ENCODE measurements at places on chromosomes 5 and 9. TPM values are rescaled to one million over a fixed set of nuclear protein-coding genes. Genes with fewer than 3 reads are reported as not detected.

- H3K4me1 ChIP-seq, result no peaks in the 10 kb centered on the region
- DNase-seq, result no peak
- no peaks in the 10 kb centered on the region for H3K36me3 ChIP-seq
Observed at GRCh38 chr5:102249381-102249780, 46.7 kb downstream of the SLCO4C1 start.

Gene CBY3
- not detected for total RNA-seq

GRCh38 chr9:76316069-76316468, 78.2 kb downstream of the RFK start:
- no peak overlapping the region for H3K27ac ChIP-seq
- DNase-seq, result no peak
- H3K27me3 ChIP-seq, result no peaks in the 10 kb centered on the region

DNA sequence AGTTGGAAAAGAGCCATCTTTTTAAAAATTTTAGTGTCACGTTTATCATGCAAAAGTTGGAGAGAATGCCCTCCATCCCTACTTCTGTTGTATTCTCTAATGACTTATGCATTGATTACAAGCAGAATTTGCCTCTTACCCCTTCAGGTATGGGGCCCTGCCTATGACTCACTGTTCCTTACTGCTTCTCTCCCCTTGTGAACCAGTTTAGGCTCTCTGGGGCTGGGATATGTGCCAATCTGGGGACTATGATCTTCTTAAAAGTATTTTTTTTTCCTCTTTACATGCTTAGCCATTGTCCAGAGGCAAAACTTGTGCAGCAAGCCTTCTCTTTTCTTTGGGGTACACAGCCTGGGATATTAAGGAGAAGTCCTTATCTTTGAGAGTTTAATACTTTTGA, 37.4 kb downstream of the CAMK4 start:
- no peak overlapping the region for H3K4me3 ChIP-seq
- DNase-seq, result no peak
- no peak overlapping the region for H3K27ac ChIP-seq

GRCh38 chr5:108729242-108729615, 18.5 kb upstream of the FER start:
- H3K4me1 ChIP-seq, result no peaks in the 10 kb centered on the region
- no peaks in the 10 kb centered on the region for H3K36me3 ChIP-seq
- DNase-seq, result no peak
- peak overlapping the region; percentile 61 for H3K4me3 ChIP-seq
- no peaks in the 10 kb centered on the region for H3K27me3 ChIP-seq
- H3K27ac ChIP-seq, result peak overlapping the region; percentile 93

- H3K4me3 ChIP-seq, result peak overlapping the region; percentile 90
- peak overlapping the region; percentile 97 for H3K27ac ChIP-seq
- no peaks in the 10 kb centered on the region for H3K36me3 ChIP-seq
- peak; percentile 61 for DNase-seq
- H3K4me1 ChIP-seq, result no peaks in the 10 kb centered on the region
Observed at GRCh38 chr9:5626727-5627634, 1.9 kb upstream of the RIC1 start.

Gene GDA
- 1.0 TPM for total RNA-seq

DNA sequence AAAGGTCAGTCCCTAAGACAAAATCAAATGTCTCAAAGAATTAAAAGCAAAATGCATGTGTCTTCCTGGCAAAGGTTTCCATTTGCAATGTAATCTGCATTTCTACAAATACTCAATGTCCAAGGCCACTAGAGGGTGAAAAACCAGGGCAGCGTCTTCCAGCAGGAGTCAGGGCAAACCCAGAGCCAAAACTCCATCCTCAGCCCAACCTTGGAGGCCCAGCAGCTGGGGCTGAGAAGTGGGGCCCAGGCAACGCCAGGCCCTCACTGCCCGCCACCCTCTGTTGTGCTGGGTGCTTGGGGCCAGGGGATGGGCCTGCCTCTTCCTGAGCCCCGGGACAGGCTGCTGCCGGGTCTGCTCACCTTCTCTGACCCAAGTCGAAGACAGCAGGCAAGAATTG, 200.1 kb downstream of the PAX5 start:
- H3K4me1 ChIP-seq, result no peaks in the 10 kb centered on the region
- no peak overlapping the region for H3K27ac ChIP-seq
- no peak overlapping the region for H3K4me3 ChIP-seq
- DNase-seq, result no peak
- no peaks in the 10 kb centered on the region for H3K36me3 ChIP-seq

GRCh38 chr9:87181670-87182069, 234.4 kb upstream of the GAS1 start:
- no peak for DNase-seq
- no peak overlapping the region for H3K4me3 ChIP-seq
- H3K36me3 ChIP-seq, result no peaks in the 10 kb centered on the region

DNA sequence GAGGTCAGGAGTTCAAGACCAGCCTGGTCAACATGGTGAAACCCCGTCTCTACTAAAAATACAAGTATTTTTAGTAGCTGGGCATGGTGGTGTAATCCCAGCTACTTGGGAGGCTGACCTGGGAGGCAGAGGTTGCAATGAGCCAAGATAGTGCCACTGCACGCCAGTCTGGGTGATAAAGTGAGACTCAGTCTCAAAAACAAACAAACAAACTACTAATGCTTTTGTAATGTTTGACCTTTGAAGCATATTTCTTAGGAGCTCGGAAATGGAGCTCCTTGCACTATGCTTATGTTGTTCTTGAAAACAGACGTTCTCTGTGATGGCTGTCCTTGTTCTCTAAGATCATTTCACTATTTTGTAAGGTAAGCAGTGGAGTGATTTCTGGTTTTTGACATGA, 6.0 kb downstream of the F2RL2 start:
- no peak for DNase-seq
- H3K36me3 ChIP-seq, result no peaks in the 10 kb centered on the region
- no peaks in the 10 kb centered on the region for H3K27me3 ChIP-seq
- no peaks in the 10 kb centered on the region for H3K4me1 ChIP-seq
- no peak overlapping the region for H3K4me3 ChIP-seq

DNA sequence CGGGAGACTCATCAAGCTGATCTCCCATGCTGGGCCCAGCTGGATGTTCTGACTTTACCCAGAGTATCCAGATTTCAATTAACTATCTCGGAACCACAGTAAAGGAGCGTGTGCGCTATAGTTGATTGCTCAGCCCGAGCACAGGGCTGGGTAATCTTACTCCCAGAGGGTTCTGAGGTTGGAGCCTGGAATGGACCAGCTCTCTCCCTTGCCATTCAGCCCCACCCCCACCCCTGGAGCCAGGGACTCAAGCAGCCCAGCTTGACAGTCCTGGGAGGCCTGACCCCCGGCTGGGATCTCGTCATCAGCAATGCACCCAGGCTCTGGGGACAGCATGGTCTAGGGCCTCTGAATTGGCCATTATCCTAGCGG, 23.7 kb upstream of the PTGES start:
- H3K4me1 ChIP-seq, result peaks cover 25% of the 10 kb centered on the region
- no peaks in the 10 kb centered on the region for H3K27me3 ChIP-seq
- peak overlapping the region; percentile 81 for H3K27ac ChIP-seq
- DNase-seq, result no peak
- H3K4me3 ChIP-seq, result peak overlapping the region; percentile 29

DNA sequence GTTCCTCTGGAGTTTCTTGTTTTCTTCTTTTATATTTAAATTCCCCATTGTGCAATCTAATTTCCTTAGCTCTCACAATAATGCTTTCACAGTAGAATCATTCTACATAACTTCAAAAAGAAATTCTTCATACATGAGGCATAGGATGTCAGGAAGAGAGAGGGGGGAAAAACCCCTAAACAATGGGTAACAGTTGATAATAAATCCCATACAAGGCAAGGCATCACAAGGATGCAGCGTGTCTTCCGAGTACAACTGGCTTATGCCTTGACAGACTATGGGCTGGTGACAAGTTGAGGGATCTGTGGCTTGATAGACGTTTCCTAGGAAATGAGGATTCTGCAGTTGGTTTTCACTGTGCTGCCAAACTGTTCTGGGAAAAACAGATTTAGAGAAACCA, 247.4 kb downstream of the ARL15 start:
- H3K4me1 ChIP-seq, result no peaks in the 10 kb centered on the region
- H3K27me3 ChIP-seq, result no peaks in the 10 kb centered on the region
- peak overlapping the region; percentile 40 for H3K27ac ChIP-seq
- H3K36me3 ChIP-seq, result no peaks in the 10 kb centered on the region
- no peak overlapping the region for H3K4me3 ChIP-seq
- DNase-seq, result no peak

Gene LEAP2
- 1.7 TPM for total RNA-seq

Gene ADAMTSL1
- 11.9 TPM for total RNA-seq

- no peaks in the 10 kb centered on the region for H3K4me1 ChIP-seq
- H3K36me3 ChIP-seq, result no peaks in the 10 kb centered on the region
- no peak overlapping the region for H3K4me3 ChIP-seq
- DNase-seq, result no peak
Observed at GRCh38 chr9:14228602-14229001, 85.3 kb downstream of the NFIB start.

- no peaks in the 10 kb centered on the region for H3K27me3 ChIP-seq
- no peak for DNase-seq
- no peak overlapping the region for H3K27ac ChIP-seq
- no peaks in the 10 kb centered on the region for H3K4me1 ChIP-seq
Observed at GRCh38 chr9:31519424-31519823, 865.0 kb upstream of the ACO1 start.

DNA sequence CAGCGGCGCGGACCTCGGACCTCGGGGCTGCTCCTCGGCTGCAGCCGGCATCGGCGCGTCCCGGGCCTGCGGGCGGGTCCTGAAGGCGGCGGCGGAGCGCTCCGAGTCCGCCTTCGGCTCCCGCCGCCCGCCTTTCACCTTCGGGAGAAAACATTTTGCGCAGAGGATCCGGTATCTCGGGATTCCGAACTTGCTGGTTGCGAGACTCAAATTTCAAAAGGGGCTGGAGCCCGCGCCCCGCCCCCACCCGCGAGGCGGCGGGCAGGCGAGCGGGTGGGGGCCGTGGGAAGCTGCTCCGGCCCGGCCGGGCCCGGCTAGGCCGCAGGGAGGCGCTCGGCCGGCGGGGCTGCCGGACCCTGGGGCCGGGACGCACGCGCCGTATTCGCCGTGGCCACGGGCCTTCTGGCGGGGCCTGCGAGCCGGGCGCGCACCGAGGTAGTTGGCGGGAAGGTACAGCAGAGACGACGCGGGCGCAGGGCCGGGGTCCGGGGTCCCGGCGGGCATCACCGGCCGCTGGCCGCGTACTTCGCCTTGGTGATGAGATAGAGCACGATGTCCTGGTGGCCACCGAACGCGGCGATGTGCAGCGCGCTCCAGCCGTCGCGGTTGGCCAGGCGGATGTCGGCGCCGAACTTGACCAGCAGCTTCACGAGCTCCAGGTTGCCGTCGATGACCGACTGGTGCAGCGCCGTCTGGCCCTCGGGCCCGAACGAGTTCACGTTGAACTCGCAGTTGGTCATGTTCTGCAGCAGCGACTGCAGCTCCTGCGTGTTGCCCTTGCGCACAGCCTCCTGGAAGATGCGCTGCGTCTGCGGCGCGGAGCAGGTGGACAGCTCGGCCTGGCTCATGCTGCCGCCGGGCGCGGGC, 757 bp downstream of the NRARP start:
- H3K27ac ChIP-seq, result peak overlapping the region; percentile 53
- no peaks in the 10 kb centered on the region for H3K36me3 ChIP-seq
- peak overlapping the region; percentile 34 for H3K4me3 ChIP-seq
- H3K27me3 ChIP-seq, result peaks cover 3% of the 10 kb centered on the region
- DNase-seq, result no peak
- H3K4me1 ChIP-seq, result peaks cover 33% of the 10 kb centered on the region

DNA sequence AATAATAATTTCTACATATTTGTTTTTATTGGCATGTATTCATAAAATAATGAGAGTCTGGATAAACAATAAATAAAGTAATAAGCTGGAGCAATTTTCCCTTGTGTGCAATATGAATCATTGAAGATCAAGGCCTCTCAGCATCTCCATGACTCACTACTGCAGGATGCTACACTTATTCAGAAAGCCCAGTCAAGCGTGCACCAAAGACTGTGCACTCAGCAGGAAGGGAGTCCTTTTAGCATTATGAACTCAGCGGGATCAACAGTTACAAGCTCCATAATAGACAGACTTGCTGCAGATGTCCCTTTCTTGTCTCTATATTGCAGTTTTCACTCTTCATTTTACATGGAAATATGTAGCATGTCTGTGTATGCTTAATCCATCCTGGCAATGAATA, 485.3 kb downstream of the CDH9 start:
- H3K4me1 ChIP-seq, result no peaks in the 10 kb centered on the region
- no peak overlapping the region for H3K4me3 ChIP-seq
- no peak for DNase-seq
- no peak overlapping the region for H3K27ac ChIP-seq
- H3K27me3 ChIP-seq, result no peaks in the 10 kb centered on the region
- H3K36me3 ChIP-seq, result no peaks in the 10 kb centered on the region

- H3K4me1 ChIP-seq, result no peaks in the 10 kb centered on the region
- no peak overlapping the region for H3K4me3 ChIP-seq
- H3K27me3 ChIP-seq, result no peaks in the 10 kb centered on the region
- no peaks in the 10 kb centered on the region for H3K36me3 ChIP-seq
- DNase-seq, result no peak
Observed at GRCh38 chr5:7759257-7759871, 91.6 kb downstream of the CFAP90 start.

- no peak overlapping the region for H3K4me3 ChIP-seq
- H3K36me3 ChIP-seq, result no peaks in the 10 kb centered on the region
- peaks cover 3% of the 10 kb centered on the region for H3K4me1 ChIP-seq
- no peak for DNase-seq
- H3K27ac ChIP-seq, result peak overlapping the region; percentile 20
Observed at GRCh38 chr5:148969291-148969690, 93.6 kb downstream of the SH3TC2 start.

GRCh38 chr9:96779089-96779488, 1.2 kb upstream of the ZNF510 start:
- no peak overlapping the region for H3K27ac ChIP-seq
- no peak for DNase-seq
- H3K4me3 ChIP-seq, result no peak overlapping the region
- H3K4me1 ChIP-seq, result peaks cover 10% of the 10 kb centered on the region

- peak overlapping the region; percentile 56 for H3K27ac ChIP-seq
- DNase-seq, result no peak
- no peak overlapping the region for H3K4me3 ChIP-seq
- no peaks in the 10 kb centered on the region for H3K27me3 ChIP-seq
Observed at GRCh38 chr5:159907689-159908590, 8.3 kb upstream of the ADRA1B start.

Gene ELOVL7
- 13.3 TPM for total RNA-seq

DNA sequence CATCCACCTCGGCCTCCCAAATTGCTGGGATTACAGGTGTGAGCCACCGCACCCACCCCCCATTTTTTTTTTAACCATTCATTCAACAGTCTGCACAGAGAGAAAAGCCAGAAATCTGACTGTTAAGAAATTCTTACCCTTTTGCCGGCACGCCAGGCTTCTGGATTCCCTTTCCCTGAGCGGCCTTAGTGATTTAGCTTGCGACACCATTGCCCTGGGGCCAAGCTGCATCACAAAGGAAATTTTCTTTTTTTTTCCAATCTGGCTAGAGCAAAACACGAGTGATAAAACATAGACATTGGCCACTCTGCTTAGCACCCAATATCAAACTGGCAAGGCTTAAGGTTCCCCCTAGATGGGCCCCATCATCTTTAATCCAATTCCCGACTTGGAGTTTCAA, 21.2 kb upstream of the ATOSB start:
- DNase-seq, result no peak
- H3K36me3 ChIP-seq, result no peaks in the 10 kb centered on the region
- no peaks in the 10 kb centered on the region for H3K27me3 ChIP-seq
- no peak overlapping the region for H3K4me3 ChIP-seq
- no peak overlapping the region for H3K27ac ChIP-seq
- H3K4me1 ChIP-seq, result no peaks in the 10 kb centered on the region

Gene UBE2QL1
- 0.39 TPM for total RNA-seq
